Astrocyte of the cerebellum (primary cell): ENCODE measurements at places on chromosomes 1 and 21.

- DNase-seq: no peak
These were observed 140.7 kb downstream of the CYYR1 start for GRCh38 chr21:26432410-26432809.

DNA sequence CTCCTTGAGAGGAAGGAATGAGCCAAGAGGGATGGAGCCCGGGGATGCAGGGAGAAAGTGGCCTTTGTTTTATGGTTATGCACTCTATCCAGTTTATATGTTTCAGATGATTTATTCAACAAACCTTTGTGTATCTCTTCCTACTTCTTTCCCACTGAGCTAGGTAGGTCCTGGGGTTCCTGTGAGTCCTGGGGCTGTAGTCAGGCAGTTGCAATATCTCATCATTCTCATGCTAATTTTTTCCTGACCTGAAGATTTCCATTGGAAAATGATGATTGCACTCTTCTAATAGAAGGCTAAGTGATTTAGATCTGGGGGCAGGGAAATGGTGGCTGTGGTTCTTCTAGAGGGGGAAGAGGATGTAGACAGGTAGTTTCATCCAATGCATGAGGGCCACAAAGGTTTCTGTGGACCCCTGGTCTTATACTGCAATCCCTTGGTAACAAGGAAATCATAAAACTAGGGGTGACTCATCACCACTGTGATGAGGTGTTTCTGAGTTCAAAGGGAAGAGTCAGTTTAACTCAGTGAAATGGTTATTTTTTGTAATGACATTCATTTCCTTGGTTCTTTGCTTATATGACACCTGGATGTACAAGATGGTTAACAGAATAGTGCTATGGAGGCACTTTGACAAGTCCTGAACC is 20.2 kb downstream of the B3GALT5 start:
- no peak for DNase-seq

DNA sequence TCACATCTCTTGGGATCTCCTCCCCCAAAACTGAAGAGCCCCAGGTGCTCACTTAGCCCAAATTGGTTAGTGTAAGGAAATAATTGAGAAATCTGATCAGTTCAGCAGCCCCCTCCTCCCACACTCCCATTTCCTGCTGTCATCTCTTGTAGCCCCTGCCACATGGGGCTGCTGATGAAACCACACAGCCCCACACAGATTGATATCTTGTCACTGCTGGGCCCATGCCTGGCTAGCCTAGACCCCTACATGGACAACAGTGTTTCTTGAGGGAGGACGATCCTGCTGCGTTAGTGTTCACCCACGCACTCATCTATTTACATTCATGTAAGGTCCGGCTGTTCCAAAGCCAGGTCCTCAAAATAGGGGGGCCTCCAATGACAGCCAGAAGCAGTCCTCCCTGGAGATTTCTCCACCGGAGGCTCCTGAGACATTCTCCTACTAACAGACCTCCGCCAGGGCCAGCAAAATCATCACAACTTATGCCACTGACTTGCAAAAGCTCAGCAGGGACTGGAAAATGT is 23.9 kb upstream of the RXRG start:
- DNase-seq: no peak

DNA sequence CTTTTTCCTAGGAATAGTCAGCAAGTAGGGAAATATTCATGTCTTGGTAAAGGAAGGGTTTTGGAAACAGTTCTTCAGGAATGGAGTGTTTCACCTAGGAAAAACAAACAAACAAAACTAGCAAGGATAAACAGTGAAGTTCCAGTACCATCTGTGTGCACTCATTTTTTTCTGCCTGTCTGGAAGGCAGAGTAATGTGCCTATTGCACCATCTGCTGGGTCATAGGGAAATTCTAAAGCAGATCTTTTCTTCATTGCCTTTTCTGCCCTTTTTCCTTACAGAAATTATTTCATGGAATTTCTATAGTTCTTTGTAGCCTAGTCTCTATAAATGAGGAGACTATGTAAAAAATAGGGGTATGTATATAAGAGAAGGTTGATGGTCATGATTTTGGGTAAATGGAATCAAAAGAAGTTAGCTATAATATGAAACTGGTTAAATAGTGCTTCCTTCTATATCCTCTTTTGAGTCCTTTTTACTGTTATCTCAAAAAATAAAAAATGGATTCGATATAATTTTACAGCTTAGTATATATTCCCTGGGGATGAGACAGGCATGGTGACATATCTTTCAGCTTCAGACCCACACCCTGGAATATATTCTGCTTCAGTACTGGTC is 3.4 kb upstream of the HRNR start:
- DNase-seq: no peak

DNA sequence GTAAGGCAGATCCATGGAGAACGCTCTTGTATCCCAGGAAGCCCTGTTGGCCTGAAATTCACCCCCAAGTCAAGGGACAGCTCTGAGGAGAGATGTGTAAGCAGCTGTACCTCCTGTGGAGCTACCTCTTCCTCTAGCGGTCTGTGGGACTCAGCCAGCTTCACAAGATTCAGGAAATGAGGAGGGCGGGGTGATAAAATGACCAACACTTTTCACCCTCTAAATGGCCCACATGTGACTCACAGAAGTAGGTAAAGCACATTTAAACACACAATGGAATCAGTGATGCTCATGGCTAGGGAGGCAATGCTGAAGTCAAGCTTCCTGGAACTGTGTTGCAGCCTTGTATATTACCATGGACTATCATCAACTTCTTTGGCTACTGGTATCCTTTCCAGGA is at the start of gene SH2D1B:
Gene SH2D1B (minus strand): TSS at position 135 of the 400 bp plus-strand sequence. CDS start 120 bp downstream, at position 15.
- peak; percentile 45 for DNase-seq

DNA sequence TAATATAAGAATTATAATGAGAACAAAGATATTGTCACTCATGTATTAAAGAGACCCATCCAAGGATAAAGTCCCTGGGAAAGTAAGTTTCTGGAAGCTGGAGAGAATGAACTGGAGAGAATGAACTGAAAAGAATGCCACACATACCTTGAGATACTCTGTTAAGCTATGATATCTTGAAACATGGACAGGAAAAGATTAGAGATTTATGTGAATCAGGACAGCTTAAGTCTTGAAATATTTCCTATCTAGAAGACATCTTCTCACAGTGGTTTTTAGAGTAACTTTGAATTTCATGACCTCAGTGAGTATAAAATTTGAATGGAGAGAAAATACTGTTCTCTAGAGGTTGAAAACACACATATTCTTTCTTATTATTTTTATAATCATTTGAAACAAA is 201.3 kb upstream of the HMCN1 start:
- no peak for DNase-seq

DNA sequence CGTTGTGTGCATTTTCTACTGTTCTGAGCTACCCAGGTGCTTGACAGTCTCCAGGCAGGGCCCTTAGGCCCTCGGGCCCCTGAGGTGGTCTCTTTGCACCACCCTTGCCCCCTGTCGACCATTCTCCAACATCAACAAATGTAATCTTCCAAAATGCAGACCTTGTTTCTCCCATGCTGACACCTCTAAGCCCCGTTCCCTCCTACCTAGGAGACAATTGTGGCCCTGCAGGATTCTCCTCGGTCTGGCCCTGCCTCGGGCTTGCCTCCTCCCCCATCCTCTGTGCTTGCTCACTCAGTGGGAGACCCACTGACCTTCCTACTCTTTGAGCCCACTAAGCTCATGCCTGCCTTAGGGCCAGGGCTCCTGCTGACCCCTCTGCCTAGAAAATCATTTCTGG is 104.2 kb upstream of the TARDBP start:
- no peak for DNase-seq

- no peak for DNase-seq
These were observed 118.5 kb downstream of the UCHL5 start for GRCh38 chr1:192940658-192941057.

DNA sequence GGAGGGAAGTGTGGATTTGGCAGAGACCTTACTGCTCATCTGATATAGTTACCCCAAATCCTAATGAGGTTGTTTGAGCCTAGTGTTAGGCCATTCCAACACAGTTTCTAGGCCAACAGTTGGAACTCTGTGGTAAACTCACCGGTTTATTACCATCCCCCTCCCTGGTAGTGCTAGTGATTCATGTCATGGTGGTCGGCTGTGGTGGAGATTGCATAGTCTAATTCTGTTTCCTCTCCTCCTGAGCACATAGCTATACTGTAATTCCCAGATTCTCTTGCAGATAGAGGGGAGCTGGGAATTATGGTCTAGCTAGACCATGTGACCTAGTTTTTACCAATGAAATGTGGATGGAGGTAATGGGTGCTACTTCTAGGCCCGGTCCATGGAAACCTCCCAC is 123.7 kb upstream of the KIF26B start:
- no peak for DNase-seq

- DNase-seq: peak; percentile 58
These were observed 49.2 kb upstream of the C1orf198 start for GRCh38 chr1:230917284-230918135.

DNA sequence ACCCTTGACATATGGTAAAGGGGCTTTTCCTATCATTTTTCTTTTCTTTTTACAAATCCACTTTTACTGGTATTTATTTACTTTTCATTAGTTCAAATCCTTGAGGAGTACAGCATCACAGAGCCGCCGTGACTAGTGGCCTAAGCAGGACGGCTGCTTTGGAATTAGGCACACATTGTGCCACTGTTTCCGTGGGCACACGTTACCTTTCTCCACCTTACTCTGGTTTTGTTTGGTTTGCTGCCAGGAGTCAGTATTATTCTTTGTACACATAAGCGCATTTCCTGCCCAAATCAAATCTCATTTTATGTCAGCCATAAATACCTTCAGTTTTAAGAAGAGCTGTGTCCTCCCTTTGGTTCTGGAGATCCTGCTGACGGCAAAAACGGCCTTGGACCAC is 31.2 kb downstream of the SCCPDH start:
- no peak for DNase-seq

- DNase-seq: no peak
These were observed 45.9 kb upstream of the ARTN start for GRCh38 chr1:43887748-43888147.

- DNase-seq: no peak
These were observed 8.3 kb upstream of the WNT3A start for GRCh38 chr1:227998374-227999055.

DNA sequence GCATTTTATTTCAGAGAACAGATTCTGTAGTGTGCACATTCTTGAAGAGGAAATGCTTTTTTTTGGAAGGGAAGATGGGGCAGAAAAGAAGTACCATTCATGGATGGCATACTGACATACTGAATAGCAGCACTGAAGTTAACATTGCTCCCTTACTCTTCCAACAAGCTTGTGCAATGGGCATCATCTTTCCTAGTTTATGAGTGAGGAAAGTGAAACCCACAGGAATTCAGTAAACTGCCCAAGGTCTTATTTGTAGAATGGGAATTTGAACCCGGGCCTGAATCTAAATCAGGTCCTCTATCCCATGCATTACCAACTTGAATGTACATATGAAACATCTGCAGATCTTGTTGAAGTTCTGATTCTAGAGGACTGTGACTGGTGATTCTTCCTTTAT is 215.7 kb upstream of the FGGY start:
- DNase-seq: no peak

DNA sequence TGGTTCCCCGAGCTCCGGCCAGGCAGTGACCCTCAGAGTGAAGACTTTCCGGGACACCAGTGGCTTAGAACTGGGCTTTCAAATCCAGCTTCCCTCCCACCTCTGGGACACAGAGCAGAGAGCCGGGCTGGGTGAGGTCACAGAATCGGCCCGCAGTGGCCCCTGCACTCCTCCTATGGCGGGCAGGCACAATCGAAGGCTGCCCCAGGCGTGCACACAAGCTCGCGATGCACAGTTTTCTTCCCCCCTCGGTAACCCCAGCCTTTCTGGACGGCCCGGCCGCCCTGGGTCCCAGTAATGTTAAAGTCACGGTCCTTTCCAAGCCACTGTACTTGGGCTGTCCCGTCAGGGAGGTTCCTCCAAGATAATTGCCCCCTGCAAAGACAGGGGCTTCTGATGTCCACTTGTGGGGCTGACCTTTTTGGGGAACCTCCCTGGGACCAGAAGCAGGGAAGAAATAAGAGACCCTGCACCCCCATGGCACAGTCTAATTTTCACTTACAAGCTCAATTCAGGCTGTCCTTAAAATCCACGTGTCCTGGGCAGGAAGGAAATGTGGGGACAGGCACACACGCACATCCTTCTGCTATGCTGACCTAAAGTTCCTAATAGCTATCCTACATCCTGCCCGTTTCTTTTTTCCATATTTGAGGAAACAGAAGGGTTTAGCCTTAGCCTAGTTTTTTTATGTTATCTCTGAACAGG is 13.7 kb downstream of the TFF3 start:
- no peak for DNase-seq

DNA sequence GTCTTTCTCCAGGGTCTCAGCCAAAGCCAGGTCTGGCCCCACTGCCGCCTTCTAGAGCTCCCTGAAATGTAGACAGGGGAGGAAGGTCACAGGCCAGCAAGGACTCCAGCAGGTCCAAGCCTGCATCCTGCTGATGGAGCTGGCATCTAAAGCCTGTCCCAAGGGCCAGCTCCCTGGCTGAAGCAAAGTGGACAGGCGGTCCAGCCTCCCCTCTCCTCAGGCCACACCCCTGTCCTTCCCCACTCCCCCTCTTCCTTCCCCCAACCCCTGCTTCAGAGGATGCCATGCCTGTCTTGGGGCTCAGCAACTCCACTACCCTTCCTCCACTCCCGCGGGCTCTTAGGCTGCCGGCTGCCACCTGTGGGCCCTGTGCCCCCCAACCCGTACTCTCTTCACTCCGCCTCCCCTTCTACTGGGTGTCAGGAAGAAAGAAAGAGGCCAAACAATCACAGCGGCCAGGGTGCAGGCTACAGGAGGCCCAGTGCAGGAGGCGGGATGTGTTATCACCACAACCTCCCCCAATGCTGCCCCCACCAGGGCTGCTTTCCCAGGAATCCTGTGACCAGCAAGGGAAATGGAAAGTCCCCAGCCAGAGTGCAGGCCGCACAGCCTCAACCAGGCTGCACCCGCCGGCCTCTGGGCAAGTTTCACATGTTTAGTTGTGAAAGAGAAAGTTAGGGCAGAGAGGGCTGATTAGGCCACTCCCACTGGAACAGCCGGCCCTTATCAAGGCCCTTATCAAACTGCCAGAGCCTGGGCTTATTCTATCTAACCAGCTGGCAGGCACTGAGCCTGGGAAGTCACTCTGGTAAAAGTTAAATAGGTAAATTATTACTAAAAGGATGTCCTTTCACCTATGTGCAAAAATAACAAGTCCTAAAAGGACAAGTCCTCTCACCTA is 34.1 kb downstream of the ACOT7 start:
- DNase-seq: no peak

DNA sequence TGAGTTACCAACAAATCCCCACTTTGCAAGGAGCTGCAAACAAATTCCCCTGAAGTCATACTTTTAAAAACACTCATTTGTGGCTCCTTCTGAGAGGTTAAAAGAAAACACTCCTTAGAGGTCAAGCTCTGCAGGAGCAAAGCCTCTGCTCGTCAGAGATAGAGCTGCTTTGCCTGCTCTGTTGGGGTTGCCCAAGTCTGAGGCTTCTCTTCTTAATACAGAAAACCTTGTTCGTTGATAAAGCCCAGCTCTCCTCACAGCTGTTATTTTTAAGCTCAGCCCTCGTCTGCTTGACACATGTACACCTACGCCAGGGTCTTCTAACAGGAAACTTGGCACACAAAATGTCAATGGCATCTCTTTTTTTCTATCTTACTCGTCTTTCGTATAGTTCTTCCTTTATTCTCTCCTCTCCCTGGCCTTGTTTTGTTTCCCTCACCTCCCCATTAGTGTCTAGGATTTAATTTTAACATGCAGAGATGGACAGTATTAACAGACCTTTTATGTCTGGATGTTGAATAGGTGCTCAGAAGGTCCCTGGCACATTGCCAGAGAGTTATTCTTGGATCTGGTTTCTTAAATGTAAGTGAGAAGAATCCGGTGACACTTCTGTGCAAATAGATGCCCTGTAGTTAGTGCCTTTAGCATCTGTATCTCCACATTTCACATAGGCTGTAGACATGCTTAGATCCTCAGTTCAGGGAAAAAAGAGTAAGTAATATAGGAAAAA is 86.0 kb downstream of the LRRC53 start:
- DNase-seq: no peak

- no peak for DNase-seq
These were observed 31.8 kb downstream of the UBE2U start for GRCh38 chr1:64235181-64235580.
